GM20000 (cell line): ENCODE measurements at places on chromosomes 3 and 15.
A peak's percentile ranks its signal among the peaks of the same experiment; 100 is the strongest.

- DNase-seq: no peak
Measured at GRCh38 chr15:39313467-39313866, 267.4 kb upstream of the THBS1 start.

- DNase-seq: no peak
Measured at GRCh38 chr15:57767481-57767880, 61.0 kb downstream of the POLR2M start.

GRCh38 chr15:47542312-47542989 is 174.9 kb upstream of the SEMA6D start:
- no peak for DNase-seq

DNA sequence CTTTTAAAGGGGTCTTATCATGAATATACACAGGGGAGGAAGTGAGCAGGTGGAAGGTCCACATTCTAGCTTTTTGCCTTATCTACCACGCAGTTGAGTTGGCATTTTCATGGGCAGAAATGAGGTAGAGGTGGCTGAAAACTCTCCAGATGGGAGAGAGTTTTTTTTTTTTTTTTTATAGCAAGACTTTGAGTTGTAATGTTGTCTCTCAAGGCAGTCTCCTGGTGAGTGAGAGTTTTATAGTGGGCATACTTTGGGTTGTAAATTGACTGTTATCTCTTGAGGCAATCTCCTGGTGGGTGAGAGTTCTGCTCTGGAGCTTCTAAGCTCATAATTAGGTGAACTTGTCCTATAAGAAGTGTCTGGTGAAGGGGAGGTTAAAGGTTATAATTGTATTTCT is 191.7 kb upstream of the NAALADL2 start:
- DNase-seq: no peak

DNA sequence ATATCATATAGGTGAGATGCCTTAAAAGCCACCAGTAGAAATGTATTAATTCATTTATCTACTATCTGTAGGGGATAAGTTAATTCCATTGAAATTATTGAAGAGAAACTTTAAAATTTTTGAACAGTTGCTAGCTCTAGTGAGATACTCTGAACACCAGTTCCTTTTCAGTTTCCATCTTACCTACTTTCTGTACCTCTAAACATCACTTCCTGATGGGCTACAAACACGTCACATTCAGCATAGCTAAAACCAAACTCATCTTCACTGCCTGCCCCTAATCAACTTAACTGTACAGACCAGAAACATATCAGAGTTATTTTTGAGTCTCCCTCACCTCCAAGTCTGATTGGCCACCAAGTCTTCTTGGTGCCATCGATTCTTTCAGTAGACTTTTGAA is 88.9 kb downstream of the FEZF2 start:
- DNase-seq: no peak

- DNase-seq: no peak
Measured at GRCh38 chr3:81300324-81300927, 461.0 kb downstream of the GBE1 start.

DNA sequence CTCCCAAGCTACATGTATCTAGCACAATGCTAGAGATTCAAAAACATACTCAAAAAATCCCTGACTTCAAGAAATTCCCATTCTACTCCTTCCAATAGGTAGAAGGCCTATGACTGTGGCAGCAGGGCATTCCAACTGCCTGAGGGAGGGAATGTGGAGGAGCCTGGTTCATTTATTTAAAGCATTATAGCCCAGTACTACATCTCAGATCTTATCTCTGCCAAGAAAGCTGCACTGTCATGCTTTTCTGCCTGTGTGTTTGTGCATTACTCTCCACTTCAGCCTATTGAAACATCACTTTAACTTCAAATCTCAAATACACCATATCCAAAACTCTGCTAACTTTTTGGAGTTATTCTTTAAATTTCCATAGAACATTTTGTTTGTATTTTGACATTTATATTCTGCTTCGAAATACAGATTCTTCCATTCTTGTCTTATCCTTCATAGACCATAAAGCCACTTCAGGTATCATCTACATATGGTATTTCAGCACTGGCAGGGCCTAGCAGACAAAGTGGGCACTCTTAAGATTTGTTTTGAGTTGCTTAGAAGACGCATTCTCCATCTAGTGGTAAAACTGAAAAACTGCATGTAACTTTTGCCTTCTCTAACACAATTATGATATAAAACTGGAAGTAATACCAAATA is 59.1 kb upstream of the NEDD4 start:
- peak; percentile 48 for DNase-seq

- no peak for DNase-seq
Measured at GRCh38 chr3:61985020-61985419, 388.3 kb downstream of the FEZF2 start.

DNA sequence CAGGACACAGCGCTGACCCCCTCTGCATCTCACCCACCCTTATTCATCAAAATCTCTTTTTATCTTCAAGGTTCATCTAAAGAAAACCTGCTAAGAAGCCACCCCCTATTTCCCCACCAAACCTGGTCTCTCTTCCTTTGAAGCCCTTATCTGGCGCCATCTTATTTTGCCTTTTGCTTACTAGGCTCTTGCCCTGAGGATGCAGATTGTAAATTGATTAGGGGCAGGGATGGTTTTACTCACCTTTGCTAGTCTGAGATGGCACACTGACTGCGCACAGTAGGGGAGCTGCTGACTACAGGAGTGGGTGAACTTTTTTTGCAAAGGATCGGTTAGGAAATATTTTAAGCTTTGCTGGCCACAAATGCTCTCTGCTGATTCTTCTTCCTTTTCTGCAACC is 78.9 kb upstream of the BHLHE40 start:
- DNase-seq: no peak
